ENCODE measurements at places on chromosomes 2 and 18.

GRCh38 chr2:176753752-176754474 lies 458.7 kb upstream of the HNRNPA3 start:
- no peak for DNase-seq

DNA sequence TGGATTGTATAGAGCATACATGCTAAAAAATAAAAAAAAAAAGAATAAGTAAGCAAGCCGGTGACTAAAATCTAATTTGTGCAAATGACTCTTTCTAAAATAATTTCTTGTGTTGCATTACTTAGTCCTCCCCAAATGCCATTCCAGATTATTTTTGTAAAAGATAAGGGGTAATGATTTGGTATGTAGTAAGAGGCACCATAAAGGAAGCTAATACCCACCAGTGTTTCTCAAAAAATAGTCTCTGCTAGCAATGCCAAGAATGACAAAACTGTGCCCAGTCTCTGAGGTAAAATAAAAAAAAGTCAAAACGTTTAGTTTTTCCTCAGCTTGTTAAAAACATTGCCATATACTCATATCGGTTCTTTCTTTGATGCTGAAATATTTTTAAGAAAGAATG lies 2.7 kb downstream of the METTL5 start:
- no peak for DNase-seq

DNA sequence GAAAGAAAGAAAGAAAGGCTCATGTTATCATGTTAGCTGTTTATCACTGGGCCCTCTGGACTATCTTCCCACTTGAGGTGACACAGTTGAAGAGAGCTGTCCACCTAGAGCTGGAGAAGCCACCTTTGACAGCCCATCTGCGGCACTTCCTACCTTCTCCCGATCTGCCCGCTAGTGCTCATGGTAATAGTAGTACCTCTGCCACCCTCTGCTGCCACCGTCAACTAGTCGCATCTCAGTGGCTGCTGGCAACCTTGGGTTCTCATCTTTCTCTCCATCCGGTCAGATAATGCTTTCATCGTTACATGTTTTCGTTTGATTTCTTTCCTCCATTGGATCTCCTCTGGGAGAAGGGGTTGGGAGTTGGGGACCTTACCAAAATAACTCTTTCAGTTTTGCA lies 63.2 kb upstream of the COPS8 start:
- no peak for DNase-seq

GRCh38 chr2:127414638-127415592 lies 3.3 kb upstream of the PROC start:
- no peak for DNase-seq

- no peak for DNase-seq
Measured at GRCh38 chr2:69188182-69188900, 175.4 kb downstream of the ANTXR1 start.

GRCh38 chr2:85743304-85743978 lies 10.3 kb upstream of the ATOH8 start:
- DNase-seq: no peak

GRCh38 chr2:222941510-222942032 lies 80.7 kb downstream of the ACSL3 start:
- no peak for DNase-seq

GRCh38 chr2:6164986-6165747 lies 473.0 kb downstream of the SOX11 start:
- DNase-seq: no peak

GRCh38 chr18:6401687-6402086 lies 13.0 kb downstream of the L3MBTL4 start:
- no peak for DNase-seq

- DNase-seq: no peak
Measured at GRCh38 chr2:60633615-60634014, 80.2 kb upstream of the BCL11A start.

DNA sequence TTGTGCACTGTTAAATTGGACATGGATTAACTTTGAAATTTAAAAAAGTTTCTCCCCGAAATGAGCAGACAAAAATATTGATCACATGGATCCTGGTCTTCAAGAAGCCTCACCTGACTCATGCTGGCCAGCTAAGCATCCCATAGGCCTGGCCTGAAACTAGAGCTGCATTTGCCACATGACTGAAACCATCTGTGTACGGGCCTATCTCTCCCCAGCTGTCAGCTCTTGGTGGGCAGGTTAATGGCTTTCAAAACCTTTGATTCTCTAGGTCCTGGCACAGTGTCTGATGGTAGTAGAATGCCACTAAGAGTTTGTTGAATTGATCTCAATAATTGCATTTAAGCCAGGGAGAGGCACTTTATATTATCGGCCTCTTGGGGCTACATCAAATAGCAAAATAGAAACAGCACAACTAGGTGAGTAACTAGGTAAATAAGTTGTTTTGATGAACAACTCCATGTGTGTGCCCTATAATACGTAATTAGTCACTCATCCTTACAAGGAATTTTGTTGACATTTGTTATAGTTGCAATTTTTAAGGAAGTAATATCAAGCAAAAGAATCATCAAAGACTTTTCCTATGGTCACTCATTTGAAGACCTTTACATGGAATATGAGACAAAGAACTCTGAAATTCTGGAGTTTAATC lies 251.1 kb downstream of the SP3 start:
- no peak for DNase-seq

DNA sequence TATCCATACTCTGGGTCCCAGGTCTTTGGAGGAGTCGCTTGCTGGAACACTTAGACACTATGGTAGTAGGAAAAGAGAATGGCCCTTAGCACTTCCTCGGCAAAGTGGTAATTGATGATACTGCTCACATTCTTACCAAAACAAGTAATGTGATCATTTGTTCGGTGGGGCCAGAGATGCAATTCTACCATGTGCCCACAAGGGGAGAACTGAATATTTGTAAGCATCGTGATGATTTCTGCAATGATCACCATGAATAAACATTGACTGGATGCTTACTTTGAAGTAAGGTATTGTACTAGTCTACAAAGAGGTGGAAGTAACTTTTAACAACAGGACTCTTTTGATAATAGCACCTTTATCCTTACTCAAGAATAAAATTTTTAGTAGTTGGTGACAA lies 109.7 kb downstream of the CD8B2 start:
- no peak for DNase-seq

GRCh38 chr2:36071698-36072097 lies 283.9 kb upstream of the CRIM1 start:
- no peak for DNase-seq

DNA sequence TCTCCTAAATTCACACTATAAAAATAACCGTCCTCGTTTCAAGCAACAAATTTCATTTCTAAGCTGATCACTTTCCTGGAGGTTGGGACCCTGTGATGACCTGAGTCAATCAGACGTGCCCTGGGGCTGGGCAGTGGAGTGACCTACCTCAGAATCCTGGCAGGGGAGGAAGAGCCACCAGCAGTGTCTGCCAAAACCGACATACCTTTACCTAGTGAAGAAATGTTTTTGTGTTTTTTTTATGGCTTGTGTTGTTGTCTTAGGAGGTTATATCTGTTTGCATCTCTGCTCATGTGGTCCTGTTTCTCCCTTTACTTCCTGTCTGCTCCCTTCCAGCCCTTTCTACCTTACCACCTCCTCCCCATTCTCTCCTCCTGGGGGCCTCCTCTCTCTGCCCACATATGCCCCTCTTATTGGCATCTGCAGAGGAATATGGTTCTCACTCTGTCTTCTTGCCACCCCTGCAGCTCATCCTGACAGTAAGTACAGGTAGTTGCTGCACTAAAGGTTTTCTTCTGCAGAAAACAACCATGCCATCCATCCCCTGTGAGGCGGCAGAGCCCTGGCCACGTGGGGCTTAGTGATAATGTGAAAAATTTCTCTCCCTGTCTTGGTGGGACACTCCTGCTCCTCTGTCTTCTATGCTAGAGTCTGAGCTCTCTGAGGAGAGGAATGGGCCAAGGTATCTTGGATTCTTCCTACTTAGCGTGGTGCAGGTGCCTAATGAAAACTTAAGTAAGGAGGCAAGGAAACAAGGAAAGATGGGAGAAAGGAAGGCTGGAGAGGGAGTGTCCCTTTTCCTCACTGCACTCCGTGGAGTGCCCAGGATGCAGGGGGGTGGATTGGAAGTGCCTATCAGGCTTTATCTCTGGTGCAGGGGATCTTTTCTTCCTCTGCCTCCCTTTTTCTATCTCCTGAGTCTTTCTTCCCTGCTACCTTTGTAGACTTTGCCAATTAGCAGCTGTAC lies 15.4 kb downstream of the ACOXL start:
- DNase-seq: no peak

DNA sequence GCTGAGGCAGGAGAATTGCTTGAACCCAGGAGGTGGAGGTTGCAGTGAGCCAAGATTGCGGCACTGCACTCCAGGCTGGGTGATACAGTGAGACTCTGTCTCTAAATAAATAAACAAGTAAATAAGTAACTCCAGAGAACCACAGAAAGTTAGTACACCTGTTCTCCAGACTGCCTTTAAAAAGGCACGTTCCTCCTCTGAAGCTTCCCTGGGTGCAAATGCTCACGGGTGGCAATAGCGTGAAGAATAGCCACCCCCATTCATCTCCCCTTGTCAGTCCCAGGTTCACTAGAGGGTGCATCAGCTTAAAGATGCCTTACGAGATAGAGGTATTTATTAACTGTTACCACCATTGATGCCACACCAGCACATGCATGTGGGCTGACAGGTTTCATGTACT lies 64.3 kb upstream of the RTN4 start:
- no peak for DNase-seq

- DNase-seq: no peak
Measured at GRCh38 chr2:7010391-7011054, 93.3 kb downstream of the RNF144A start.

- no peak for DNase-seq
Measured at GRCh38 chr2:120525056-120526046, 179.4 kb downstream of the INHBB start.

DNA sequence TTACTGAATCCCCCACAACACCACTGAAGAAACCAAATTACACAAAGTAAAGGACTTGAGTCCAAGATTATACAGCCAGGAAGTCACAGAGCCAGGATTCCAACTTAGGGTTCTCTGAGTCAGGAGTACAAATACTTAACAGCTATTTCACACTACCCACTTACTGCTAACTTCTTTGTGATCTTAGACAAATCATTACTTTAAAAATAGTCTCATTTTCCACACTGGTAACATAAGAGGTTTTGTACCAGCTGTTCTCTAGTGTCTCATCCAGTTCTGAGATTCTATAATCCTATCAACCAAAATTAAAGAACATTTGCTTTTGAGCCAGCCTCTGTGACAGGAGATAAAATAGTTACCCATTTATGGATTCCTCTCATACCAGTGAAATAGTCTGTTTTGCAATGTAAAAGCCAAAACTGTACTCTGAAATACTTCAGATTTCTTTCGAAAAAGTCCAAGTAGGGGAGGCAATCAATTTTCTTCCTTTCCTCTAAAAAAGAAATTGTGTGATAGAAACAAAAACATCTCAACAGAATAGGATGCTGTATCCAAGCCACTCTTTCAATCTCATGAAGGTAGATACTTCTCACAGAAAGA lies 157.6 kb downstream of the LRATD1 start:
- DNase-seq: no peak

DNA sequence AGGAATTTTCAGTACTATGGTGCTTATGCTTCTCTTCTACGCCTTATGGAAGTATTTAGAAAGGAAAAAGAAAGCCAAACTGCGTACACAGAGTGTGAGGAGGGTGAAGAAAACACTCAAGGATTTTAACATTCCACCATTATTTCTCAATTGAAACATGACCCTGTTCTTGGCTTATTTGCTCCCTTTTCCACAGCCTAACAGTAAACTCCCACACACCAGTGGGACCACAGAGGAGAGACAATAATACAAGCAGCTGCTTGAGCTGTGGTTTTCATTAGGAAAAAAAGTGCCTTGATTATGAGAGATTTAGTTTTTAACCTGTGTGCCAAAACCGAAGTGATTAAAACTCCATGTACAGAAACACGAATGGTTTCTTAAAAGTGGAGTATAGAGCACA lies 134.3 kb downstream of the MEP1B start:
- DNase-seq: no peak

GRCh38 chr2:3264010-3264744 lies 113.4 kb downstream of the EIPR1 start:
- no peak for DNase-seq

DNA sequence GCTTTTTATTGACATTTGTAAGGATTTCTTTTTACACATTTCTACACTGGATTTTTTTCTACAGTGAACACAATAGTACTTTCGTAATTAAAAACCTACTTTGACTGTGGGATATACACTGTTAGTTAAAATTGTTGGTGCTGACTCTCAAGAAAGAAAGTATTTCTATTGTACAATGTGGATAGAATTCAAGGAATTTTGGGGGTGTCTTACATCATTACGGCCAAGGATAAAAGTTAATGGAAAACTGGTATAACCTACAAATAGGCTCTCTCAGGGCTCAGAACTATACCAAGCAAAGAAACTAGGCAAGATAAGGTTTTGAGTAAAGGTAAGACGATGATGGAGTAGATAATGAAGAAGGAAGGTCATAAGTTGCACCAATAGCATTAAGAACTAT lies 198.4 kb upstream of the PARD3B start:
- no peak for DNase-seq

DNA sequence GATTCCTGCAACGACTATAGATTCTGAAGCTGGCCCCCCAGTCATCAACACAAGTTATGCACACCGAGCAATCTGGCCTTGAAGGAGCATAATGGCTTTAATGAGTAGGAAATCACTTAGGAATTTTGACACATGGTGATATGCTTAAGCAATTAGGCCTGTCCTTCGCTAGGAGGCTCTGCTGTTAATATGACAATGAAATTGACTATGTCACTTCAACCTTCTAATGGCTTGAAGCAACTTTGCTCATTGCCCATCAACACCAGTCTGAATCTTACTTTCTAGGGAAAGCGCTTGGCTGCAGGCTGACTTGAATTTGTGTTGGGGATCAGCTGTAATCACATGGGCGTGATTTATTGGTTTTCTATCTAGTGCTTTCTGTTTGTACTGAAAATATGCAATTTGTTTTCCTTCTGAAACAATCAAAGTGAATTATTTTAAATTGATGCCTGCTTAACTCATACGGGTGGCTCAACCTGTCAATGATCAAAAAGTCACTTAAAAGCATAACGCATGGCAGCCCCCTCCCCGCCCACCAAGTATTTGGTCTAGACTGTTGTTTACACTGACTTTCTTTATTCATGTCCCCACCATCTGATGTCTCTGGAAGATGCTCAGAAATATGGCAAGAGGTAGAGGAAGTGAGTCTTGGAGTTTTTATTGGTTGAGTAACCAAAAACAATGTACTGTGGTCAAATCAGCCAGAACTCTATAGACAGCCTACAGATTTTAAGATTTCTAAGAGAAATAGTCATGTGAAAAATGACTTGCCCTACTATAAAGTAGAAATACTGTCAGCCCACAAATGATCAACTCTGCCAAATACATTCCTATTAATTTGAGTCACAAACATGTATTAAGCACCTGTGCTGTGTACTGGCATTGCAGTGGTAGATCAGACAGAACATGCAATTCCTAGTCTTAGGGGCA lies 344.9 kb downstream of the RBM43 start:
- DNase-seq: no peak

- no peak for DNase-seq
Measured at GRCh38 chr2:28326469-28326805, 66.2 kb upstream of the FOSL2 start.
